Activated CD8-positive, alpha-beta memory T cell treated with anti-CD3 and anti-CD28 coated beads for 48 hours (primary cell): ENCODE measurements at places on chromosomes 3 and 15.

DNA sequence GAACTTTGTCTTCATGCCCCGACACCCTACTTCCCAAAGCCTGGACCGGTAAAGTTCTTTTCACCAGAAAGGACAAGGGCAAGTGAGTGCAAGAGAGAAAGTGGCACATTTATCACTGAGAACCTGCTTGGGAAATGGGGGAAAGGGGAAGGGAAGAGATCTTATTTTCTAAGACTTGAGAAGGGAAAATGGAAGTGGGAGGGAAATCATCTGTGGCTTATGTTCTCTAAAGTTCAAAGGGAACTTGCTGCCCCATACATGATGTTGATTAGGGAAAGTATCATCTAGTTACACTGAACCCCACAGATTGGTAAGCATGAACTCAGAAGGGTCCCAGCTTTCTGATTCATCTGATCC is 199.5 kb upstream of the LPP start:
- no peak for DNase-seq

DNA sequence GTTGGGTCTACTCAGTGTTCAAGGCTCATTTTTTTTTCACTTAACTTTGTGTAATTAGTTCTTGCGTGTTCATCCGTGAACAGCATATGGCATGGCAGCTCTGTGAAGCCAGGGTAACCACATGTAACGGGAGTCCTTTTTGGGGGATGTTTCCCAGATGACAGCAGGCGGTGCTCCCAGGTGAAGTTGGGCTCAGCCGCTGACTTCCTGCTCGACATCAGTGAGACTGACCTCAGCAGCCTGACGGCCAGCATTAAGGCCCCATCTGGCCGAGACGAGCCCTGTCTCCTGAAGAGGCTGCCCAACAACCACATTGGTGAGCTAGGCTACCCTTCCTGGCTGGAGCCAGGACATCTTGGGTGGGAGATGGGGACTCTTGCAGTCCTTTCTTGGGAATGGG is 62.7 kb downstream of the DNASE1L3 start:
- no peak for DNase-seq

GRCh38 chr3:169563775-169564059 is 99.8 kb downstream of the MECOM start:
- DNase-seq, result no peak

DNA sequence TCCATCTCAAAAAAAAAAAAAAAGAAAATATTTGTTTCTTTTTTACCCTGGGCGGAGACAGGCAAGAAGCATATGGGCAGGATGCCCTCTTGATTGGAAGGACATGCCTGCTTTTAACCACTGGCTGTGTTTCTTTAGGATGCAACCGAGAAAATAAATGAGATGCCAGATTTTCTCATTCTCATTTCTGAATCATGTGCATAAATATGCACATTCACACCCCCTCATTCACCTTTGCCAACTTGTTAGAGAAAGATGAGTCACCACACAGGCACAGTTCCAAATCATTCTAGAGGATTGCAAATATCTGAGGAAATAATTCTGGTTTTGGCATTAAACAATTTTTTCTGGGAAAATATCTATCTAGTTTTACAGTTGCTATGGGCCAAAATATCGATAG is 3.3 kb downstream of the LIPH start:
- DNase-seq, result no peak

GRCh38 chr15:38627689-38628277 is 63.2 kb upstream of the RASGRP1 start:
- DNase-seq, result no peak

DNA sequence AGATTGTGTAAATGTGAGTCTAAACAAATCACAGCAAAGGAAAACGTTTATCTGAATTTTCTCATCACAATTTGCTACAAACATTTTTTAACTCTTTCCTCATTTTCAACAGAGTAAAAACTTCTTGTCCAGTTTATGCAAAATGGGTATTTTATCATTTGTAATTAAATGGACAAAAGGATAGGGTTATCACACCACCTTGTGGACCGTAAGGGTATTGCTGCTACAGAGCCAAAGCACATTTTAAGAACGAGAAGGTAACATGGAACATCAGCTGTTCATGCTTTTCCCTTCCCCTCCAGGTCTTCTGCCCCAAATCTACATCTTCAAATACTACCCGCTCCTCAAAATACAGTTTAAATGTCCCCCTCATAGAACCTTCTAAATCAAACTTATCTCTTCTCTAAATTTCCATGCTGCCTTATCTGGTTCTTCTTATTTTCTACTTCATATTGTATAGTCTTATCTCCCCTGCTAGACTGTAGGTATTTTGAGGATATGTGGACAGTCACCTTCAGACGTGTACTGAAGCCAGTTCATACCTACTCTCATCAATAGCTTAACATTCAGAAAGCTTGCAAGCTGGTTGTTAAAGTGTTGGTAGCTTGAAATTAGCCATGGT is 12.8 kb upstream of the SETMAR start:
- no peak for DNase-seq

GRCh38 chr3:149001727-149002126 is 10.4 kb downstream of the GYG1 start:
- DNase-seq, result no peak

GRCh38 chr15:56782306-56782705 is 49.0 kb upstream of the ZNF280D start:
- DNase-seq, result no peak

GRCh38 chr3:126752303-126753190 is 48.5 kb downstream of the CHCHD6 start:
- peak; percentile 23 for DNase-seq

GRCh38 chr3:39361252-39361927 is 21.8 kb upstream of the SLC25A38 start:
- no peak for DNase-seq

- DNase-seq, result no peak
Observed at GRCh38 chr15:94910166-94910565, 678.8 kb downstream of the MCTP2 start.

GRCh38 chr3:190586631-190587011 is 72.7 kb downstream of the IL1RAP start:
- no peak for DNase-seq

GRCh38 chr15:96331144-96331944 is 844 bp downstream of the NR2F2 start:
- no peak for DNase-seq

- DNase-seq, result no peak
Observed at GRCh38 chr3:45751537-45752242, 44.6 kb downstream of the SLC6A20 start.

GRCh38 chr15:31377030-31377429 is 50.4 kb downstream of the KLF13 start:
- DNase-seq, result no peak

DNA sequence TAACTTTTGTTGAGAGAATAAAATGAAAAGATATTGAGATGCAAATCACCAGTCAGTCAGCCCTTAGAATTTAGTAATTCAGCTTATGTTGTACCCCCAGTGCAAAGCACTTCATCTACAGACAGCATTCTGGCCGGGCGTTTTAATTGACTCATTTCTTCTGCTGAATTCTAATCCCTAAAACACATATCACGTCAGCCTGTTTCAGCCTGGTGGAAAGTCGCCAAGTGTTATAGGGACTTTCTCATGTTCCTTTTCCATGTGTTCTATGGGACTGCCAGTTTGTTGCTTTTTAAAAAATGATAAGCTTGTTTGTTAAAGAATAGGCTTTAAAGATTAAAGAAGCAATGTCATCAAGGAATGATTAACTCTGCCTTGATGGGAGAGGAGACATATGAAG is 169.7 kb upstream of the BFSP2 start:
- DNase-seq, result no peak

DNA sequence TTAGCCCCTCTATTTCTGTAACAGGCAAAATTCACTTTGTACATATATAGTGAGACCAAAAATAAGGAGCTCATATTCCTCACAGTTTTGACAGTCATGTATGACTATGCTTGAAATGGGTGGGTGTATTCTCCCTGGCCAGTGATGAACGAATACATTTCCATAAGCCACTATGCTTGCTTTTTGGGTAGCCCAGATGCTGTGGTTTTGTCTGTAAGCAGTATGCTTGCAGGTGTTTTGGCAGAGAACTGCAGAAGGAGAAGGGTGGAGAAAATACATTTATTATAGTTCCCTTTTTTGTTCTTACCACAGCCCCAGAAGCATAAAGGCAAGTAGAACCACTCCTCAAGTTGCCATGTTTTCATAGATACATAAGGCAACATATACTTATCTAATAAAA is 131.2 kb downstream of the RBMS3 start:
- DNase-seq, result no peak

GRCh38 chr3:51722362-51722761 is 15.5 kb downstream of the GRM2 start:
- no peak for DNase-seq

DNA sequence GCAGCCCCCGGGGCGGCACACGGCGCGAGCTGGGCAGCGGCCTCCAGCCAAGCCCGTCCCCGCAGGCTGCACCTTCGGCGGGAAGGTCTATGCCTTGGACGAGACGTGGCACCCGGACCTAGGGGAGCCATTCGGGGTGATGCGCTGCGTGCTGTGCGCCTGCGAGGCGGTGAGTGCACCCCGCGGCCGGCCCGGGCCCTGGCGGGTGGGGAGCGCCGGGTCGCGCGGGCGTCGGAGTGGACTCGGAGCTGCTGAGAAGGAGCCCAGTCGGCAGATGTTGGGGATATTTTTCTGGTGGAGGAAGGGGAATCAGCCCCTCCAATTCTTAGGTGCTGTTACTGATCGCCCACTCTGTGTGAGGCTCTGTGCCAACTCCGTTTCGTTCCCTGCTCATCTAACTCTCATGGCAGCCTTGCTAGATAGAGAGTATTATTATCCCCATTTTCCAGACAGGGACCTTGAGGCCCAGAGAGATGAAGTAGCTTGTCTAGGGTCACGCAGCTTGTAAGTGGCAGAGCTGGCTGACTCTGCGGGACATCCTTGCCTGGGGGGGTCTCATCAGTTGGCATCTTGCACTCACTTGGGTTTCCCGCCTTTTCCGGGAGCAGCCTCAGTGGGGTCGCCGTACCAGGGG is 890 bp downstream of the CHRD start:
- DNase-seq, result no peak

DNA sequence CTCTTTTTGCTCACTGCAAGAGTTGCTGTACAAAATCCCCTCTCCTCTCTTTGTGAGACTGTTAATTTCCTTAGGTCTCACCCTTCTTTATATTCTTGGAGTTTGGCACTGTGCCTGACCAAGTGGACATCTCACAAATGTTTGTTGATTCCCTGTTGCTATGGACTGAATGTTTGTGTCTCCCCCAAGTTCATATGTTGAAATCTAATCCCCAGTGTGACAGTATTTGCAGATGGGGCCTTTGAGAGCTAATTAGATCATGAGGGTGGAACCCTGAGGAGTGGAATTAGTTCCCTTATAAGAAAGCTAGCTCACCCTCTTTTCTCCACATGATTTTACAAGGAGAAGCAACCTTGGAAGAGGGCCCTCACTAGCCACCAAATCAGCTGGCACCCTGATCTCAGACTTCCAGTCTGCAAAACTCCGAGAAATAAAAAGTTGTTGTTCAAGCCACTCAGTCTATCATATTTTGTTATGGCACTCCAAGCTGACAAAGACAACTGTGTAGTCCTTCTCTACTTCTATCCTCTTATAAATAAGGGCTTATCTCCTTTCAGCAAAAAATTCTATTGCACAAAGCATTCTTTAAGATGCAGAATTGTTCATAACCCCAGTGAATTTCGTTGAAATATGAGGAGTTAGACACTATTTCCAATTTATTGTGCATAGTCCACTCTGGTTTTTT is 65.5 kb upstream of the NPHP3 start:
- no peak for DNase-seq

GRCh38 chr15:68781766-68782588 is 38.7 kb downstream of the ANP32A start:
- DNase-seq, result no peak

GRCh38 chr15:98138910-98139309 is 178.4 kb downstream of the ARRDC4 start:
- DNase-seq, result no peak

DNA sequence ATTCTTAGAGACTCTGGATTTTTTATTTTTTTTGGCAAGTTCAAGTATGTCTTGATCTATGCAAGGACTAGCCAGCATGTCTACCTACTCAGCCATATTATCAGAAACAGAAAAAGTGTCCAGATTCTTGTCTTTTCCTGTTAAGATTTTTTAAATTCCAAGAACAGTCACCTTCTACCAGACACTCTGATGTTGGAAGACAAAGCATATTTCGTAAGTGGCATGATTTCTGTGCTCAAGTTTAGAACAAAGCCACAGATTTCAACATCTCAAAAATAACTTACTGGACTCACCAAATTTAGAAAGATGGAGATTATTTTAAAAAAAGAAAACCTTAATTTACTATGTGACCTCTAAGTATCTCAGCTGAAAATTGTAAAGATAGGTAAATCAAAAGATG is 61.9 kb downstream of the GOLGA6L7 start:
- no peak for DNase-seq

GRCh38 chr15:86382341-86382740 is 302.7 kb downstream of the AGBL1 start:
- DNase-seq, result no peak

GRCh38 chr3:18575573-18575972 is 150.4 kb upstream of the SATB1 start:
- DNase-seq, result no peak

GRCh38 chr3:153399636-153400035 is 237.6 kb downstream of the RAP2B start:
- DNase-seq, result no peak

DNA sequence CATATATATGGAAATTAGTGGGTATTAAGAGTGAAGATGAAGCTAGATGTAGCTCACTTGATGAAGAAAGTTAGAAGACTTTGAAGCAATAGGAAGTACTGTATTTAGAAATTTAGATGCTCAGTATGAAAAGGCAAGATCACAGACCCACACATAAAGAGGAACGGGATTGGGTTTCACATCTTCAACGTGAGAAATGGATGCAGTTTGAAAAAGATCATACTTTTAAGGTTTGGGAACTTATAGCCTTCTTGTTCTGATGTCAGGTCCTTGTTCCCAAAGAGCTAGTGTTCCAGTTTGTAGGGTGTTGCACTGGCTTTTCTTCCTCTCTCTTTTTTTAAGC is 16.7 kb downstream of the AP3S2 start:
- DNase-seq, result no peak

DNA sequence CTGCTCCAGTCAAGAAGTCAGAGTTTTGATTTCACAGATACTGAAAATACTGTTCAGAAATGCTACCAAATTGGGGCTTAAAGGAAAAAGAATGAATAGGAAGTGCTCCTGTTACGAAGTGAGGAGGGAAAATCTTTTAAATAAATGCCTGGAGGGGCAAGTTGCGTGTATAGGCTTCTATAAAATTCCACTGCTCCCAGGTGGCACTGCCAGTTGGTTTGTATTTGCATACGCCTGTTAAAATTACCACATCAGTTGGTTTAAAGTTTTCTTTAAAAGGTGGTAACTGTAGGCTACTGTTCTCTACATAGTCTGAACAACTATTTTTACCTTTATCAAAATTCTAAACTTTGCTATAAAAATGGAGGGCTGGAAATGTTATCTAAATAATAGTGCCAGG is 123.5 kb downstream of the DLG1 start:
- no peak for DNase-seq

DNA sequence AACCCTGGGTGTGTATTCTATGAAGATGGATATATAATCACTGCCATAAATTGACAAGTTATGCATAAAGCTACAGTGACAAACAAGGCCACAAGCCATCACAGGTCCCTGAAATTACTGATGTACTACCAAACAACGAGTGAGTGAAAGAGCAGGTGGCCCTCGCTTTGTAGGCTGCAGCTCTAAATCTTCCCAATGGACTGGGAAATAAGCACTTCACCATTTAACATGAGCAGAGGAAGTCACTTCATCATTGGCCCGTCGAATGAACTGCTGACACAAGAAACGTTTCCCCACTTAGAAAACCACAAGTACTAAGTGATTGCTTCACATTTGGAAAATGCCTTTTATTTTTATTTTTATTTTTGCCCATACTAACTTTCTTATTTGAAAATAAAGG is 218.0 kb downstream of the ZNF385D start:
- no peak for DNase-seq
